GM06990 (cell line): ENCODE measurements at places on chromosomes 11 and 22.

DNA sequence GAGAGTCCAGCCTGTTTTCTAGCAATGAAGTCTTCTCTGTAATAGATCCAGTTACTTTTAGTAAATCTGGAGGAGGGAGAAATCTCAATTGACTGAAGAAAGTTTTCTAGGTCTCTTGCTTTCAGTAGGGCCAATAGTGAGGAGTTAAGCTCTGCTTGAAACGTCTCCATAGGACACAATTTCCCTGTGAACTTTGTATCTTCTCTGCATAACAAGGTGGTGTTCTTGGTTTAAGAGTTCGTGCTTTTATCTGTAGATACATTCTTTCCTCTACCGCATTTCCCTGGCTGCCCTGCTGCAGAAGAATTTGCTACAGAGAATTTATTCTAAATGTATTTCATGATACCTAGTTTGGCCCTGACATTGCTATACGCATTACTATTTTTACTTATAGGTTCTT is 183.1 kb downstream of the ARHGAP42 start:
- no peak for DNase-seq

DNA sequence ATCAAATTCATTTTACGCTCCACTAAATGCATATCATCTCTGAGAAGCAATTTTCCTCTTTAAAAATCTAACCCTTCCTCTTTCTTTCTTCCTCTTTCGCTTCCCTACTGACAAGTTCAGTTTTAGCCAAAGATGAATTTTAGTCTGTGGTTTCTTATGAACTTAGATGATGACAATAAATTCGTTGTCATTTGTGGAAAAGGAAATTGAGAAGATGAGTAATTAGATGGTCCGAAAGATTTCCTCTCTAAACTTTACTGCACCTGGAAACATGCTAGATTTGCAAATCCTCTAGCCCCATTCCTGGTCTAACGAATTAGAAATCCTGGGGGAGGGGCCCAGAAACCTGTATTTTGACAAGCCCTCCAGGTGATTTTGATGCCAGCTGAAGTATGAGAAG is 855.4 kb upstream of the CHORDC1 start:
- no peak for DNase-seq

DNA sequence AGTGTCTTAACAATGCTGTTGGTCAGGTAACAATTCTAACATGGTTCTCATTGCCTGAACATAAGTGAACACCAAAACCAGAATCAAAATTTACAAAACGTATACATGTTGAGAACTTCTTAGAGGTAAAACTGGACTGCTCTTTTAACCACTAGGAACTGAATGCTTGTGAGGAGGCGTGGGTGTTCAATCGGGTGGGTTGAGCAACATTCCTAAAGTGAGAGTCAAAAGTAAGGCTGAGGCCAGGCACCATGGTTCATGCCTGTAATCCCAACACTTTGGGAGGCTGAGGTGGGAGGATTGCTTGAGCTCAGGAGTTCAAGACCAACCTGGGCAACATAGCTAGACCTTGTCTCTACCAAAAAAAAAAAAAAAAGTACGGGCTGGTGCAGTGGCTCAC is 11.5 kb downstream of the PPME1 start:
- DNase-seq = no peak

GRCh38 chr11:111603611-111604130 is 1.4 kb downstream of the SIK2 start:
- DNase-seq = no peak

GRCh38 chr11:60899046-60899936 is 7.1 kb downstream of the PRPF19 start:
- DNase-seq = no peak

DNA sequence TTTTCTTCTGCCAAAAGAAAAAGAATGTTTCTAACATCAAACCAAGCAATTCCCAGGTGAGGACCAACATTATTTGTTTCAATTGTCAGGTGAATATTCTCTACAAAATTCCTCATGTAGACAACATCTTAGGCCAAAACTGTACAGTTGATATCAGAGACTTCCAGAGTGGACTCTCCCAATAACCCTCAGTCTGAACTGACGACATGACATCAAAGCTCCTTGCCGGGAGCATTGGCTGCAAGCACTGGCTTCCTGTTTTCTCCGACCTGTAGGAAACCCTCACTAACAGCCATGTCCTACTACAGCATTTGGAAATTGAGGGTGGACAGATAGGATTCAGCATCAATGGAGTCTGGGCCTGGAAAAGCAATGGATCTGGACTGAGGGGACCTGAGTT is 30.5 kb upstream of the MRGPRX1 start:
- DNase-seq = no peak

DNA sequence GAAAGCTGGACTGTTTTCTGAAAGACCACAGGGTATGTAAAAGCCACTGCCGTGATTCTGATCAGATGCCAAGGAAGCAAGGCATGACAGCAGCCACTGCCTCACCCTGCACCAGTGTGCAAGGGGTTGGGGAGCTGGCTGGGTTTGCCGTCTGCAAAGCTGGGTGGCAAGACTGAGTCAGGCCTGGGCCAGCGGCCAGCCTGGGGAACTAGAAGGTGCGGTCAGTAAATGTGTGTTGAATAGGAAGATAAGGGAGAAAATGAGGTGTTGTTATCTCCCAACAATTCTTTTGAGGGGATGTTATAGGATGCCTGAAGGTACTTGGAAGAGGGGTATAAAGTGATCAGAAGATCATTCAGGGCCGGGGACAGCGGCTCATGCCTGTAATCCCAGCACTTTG is 8.0 kb downstream of the VSTM5 start:
- no peak for DNase-seq

GRCh38 chr11:122661182-122661945 is 5.8 kb downstream of the UBASH3B start:
- DNase-seq = no peak

DNA sequence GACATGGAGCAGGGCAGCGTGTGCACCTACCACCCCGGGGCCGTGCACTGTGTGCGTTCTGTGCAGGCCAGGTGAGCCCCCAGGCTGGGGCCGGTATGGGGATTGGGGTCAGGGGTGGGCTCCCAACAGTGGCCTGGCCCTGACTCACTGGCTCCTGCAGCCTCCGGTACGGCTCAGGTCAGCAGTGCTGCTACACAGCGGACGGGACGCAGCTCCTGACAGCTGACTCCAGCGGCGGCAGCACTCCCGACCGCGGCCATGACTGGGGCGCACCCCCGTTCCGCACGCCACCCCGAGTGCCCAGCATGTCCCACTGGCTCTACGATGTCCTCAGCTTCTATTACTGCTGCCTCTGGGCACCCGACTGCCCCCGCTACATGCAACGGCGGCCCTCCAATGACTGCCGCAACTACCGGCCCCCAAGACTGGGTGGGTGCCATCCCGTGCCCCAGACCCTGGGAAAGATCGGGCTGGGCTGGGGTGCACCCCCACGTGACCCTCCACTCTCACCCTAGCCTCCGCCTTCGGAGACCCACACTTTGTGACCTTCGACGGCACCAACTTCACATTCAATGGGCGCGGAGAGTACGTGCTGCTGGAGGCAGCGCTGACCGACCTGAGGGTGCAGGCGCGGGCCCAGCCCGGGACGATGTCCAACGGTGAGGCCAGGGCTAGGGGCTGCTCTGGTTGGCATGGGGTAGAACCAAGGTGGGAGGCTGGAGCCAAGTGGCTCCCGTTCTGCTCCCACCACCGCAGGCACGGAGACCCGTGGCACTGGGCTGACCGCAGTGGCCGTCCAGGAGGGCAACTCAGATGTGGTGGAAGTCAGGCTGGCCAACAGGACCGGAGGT is 4.4 kb downstream of the SUSD2 start:
- DNase-seq = no peak

DNA sequence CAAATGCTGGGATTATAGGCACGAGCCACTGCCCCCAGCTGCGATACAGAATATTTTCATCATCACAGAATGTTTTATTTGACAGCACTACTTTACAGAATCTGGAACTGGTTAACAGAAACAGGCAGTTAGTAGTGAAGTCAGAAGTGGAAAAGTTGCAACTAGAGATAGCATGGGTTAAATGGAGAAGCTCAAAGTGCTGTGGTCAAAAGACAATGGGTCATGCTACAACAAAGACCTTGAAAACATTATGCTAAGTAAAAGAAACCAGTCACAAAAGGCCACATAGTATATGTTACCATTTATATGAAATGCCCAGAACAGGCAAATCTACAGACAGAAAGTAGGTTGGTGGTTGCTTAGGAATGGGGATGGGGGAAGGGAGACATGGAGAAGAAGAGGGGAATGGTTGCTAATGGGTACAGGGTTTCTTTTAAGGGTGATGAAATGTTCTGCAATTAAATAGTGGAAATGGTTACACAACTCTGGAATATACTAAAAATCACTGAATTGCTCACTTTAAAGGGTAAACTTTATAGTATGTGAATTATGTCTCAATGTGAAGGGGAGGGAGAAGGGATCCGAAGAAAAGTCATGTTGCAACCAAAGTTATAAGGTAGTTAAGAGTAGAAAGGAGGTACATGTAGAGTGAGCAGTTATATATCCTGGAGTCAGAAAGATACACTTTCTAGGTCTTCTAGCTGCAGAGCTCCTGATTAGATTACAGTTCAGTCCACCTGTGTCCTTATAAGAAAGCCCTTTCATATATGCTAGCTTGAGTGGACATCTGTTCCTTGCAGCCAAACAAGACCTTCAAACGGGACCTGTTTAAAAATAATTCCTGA is 46.3 kb upstream of the RAPSN start:
- no peak for DNase-seq
